Stimulated activated CD8-positive, alpha-beta memory T cell treated with anti-CD3 and anti-CD28 coated beads, Interleukin-7, amount 100 ng/mL, for 48 hours (primary cell): ENCODE measurements at places on chromosomes 3 and 15.

GRCh38 chr3:179438841-179439240 is 12.4 kb downstream of the GNB4 start:
- DNase-seq: no peak

- DNase-seq: no peak
Observed at GRCh38 chr3:127396473-127396872, 108.6 kb upstream of the PRR20G start.

- no peak for DNase-seq
Observed at GRCh38 chr3:57421336-57421735, 122.8 kb downstream of the DNAH12 start.

GRCh38 chr3:148698190-148698810 is 597 bp downstream of the AGTR1 start:
- DNase-seq: no peak

- peak; percentile 97 for DNase-seq
Observed at GRCh38 chr15:63188926-63189871, at the start of gene RAB8B. Gene RAB8B (plus strand): TSS chr15:63189606. CDS start chr15:63189625, 19 bp downstream.

DNA sequence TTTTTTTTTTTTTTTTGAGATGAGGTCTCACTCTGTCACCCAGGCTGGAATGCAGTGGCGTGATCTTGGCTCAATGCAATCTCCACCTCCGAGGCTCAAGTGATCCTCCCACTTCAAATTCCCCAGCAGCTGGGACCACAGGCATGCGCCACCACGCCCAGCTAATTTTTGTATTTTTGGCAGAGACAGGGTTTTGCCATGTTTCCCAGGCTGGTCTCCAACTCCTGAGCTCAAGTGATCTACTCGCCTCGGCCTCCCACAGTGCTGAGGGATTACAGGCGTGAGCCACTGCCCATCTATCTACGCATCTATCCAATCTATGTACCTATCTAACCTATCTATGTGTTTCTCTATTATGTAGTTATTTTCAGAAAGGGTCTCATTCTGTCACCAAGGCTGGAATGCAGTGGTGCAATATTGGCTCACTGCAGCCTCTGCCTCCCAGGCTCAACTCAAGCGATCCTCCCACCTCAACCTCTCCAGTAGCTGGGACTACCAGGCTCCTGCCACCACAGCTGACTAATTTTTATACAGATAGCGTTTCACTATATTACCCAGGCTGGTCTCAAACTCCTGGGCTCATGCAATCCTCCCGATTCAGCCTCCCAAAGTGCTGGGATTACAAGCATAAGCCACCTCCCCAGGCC is 20.2 kb upstream of the GPX1 start:
- DNase-seq: no peak

DNA sequence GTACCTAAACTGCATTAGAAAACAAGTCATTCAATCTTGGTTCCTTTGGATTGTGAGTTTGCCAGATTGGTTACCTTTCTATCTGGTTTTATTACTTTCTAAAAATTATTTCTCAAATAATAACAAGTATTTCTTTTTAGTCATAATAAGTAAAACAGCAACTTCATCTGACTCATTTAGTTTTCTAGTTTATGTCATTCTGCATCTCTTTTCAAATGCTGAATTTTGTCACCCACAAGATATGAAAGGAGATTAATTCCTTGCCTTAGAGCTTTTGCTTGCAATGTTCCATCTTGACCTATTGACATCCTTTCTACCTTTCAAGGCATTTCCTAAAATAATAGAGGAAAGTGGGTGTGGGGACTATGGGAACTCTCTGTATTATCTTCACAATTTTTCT is 253.6 kb upstream of the PEX5L start:
- DNase-seq: no peak

DNA sequence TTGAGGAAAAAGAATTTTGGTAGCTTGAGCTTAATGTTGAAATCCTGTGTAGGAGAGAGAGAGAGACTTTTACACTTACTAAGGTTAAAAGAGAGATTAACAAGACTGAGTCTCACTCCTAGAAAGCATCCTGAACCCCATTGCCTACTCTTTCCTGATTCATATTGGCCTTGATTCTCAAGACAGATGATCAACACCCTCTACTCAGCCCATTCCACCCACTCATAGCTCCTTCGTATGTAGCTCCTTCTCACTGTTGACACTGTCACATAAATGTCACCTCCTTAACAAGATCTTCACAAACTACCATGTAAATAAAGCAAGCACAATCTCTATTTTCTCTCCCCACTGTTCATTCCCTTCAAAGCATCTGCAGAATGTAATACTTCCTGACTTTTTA is 574.6 kb upstream of the LMCD1 start:
- no peak for DNase-seq

GRCh38 chr15:70902107-70902506 is 9.5 kb downstream of the LRRC49 start:
- no peak for DNase-seq

DNA sequence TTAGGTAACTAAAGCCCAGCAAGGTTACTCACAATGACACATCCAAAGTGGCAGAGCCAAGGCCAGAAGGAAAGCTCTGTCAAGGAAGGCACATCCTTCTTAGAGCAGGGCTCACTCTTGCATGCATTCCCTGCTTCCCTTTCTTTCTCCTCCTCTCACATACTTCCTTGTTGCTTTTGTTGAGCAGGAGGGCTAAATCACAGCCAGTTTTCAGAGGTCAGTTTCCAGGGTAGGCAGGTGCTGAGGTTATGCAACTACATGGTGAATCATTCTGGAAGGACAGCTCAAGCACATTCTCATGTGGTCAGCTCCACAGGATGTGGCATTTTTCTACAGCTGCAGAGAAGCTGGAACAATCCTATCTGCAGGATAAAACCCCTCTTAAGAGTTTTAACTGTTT is 275.6 kb downstream of the ZNF621 start:
- no peak for DNase-seq

DNA sequence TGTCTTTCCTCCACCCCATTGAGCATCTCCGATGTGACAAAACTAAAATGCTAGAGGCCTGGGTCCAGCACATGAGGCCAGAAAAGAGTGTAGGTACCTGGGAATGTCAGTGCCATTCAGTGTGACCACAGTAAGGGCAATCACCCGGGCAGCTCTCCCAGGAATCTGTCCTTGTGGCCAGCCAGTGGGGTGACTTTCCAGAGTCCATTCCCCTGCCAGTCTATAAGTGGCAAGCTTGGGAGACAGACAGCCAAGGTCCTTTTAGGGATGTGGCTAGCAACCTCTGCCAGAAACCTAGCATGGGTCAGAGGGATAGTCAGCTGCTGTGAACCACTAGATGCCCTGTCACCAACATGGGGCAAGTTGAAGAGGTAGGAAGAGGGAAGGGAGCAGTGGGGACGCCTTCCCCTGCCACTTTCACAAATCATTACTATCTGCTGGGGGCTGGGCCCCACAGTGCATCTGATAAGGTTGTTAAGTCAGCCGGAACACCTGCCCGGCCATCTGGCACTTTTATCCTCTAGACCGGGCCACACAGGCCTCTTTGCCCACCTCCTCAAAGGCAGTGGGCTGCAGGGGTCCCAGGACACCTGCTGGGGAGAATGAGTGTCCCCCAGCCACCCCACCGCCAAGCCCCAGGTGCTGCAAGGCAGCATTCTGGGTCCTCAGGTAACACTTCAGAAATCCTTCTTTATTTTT is 24.8 kb upstream of the DET1 start:
- DNase-seq: no peak

DNA sequence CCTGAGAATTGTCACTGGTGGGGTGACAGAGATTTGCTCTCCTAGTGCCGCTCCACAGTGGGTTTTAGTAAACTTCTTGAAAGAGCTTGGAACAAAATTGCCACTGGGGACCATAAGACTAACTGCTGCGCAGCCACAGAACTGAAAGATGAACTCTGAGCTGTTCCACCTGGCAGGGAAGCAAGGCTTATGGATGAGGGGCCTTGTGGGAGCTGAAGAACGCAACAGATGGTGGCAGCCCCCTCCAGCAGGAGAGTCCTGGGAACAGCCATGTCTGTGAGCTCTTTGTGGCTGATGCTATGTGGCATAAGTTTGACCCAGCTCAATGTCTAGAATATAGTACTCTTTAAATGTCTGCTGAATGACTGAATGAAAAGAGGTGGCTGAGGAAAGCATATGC is 66.8 kb upstream of the C2CD4B start:
- no peak for DNase-seq

DNA sequence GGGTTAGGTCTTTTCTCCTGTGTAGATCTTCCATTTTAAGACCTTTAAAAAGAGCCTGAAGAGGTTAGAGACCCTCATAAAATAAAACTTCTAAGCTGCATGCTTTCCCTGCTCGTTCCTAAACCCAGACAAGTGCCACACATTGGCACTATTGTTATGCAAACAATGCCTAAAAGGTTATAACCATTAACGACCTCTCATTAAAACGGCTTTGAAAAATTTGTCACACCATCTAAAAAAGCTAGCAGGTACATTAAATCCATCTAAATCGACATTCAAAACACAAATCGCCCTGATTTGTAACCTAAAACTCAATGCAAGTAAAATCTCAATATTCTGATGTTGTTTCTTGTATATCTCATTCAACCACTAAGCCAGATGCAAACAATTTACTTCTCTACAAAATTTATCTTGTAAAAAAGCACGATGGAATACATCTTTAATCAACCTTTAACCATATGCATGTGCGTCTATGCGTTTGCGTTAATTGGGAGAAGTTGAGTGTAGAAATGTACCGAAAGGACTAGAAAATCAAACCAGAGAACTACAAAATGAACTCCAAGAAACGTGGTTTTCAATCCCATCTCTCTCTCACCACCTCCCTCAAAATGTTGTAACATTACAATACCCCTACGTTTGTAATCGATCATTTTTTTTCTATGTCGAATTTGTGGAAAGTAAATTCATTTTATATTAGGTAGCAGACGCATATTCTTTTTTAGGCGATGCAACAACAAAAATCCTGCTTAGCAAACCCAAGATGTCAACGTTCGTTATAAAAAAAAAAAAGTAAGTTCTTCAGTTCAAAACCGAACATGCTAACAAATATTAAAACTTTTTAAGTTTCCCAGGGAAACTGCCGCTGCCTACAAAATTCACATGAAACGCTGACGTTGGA is 1.2 kb downstream of the ALDH1A2 start:
- DNase-seq: no peak

DNA sequence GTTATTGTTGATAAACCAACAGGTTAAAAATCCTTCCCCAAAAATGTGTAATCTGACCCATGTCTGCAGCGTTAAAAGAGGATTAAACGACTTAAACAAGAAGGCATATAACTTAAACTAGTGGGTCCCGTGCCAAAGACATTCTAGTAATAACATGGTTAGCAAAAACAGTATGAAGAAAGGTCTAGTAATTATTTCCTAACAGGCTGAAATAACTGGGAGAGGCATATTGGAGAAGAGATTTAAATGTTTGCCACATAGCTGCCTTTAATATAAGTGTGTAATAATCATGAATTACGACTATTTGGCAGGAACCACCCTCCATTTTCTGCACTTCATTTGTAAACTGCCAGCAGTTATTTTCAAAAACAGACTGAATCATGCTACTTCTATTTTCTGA is 67.7 kb upstream of the CSPG5 start:
- no peak for DNase-seq

DNA sequence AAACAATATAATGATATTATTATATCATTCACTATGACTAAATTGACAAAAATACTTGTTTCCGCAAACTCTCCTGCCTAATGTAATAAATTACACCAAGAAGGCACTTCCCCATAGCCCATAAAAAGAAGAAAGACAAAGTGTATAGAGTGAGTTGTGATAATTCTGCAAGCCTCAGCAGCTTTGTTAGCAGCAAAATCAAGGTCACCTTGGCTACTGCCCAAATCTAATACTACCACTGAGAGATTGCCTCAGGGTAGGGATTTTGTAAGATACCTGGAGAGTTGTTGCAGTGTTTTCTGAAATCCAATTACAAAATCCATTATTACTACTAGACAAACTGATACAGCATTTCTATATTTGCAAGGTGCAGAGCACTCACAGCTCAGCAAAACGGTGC is 503.5 kb downstream of the FGF12 start:
- no peak for DNase-seq

DNA sequence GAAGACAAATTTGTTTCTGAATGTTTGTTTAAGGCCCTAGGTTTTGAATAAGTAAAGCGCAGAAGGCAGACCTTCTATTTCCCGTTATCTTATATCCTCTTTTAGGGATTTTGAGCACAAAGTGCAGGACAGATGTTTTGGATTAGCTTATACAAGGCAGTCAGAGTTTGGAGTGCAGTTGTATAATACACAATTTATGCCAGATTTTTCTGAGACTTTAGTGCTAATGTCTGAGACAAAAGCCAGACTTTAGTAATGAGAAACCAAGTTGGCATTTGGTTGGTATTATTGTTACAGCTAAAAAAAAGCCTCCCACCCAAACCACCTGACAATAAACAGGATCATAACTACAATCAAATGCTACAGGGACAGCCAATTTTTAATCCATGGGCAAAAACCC is 309.9 kb upstream of the SATB1 start:
- DNase-seq: no peak

- DNase-seq: no peak
Observed at GRCh38 chr15:58148633-58149445, 10.7 kb downstream of the AQP9 start.

DNA sequence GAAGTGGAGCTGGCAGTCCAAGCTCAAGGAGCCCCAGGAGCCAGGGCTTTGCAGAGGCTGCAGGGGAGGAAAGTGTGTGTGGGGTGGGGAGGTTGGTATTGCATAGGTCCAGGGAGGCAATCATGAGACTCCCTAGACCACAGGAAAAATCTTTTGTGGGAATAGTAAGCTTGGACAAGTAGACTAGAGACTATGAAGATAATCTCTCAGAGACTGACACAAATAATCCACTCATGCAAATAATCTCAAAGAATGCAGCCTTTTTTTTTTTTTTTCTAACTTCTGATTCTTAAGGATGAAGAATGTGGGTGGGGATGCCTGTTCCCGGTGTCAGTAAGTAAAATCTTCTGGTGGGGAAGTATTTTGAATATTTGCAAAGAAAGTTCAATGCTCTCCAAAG is 113.7 kb downstream of the GREM1 start:
- DNase-seq: no peak

GRCh38 chr3:4818986-4819693 is 160.1 kb upstream of the BHLHE40 start:
- DNase-seq: no peak

DNA sequence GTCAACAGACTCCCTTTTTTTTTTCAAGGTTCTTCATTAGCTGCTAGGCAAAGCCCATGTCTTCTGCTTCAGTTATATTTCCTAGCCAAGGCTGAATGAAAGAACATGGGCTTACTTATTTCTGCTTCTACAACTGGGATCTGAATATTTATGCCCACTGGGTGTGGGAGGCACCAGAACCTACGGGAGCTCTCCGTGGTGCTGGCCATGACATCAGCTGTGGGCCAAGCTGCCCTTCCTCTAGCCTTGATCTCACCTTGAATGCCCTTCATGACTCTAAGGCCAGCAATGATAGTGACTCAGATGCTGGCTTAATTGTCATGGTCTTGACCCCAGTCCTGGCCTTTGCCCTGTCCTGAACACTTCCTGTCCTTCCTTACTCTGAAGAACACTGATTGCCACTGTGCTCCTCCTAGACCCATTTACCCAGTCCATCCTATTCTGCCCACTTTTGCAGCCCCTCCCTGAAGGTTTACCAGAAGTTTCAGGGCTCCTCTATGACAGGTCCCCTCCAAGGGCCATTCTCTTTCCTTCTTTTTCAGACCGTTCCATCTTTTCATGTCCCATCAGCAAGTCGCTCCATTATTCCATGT is 32.8 kb upstream of the PRR20G start:
- no peak for DNase-seq

- DNase-seq: no peak
Observed at GRCh38 chr15:96327155-96327741, 3.3 kb upstream of the NR2F2 start.
